ENCODE measurements at places on chromosomes 4 and X. TPM values are rescaled to one million over a fixed set of nuclear protein-coding genes. Genes with fewer than 3 reads are reported as not detected.

Gene PAGE5
- total RNA-seq = not detected

Gene TMEM31
- not detected for total RNA-seq

Gene RAPGEF2
- 33.0 TPM for total RNA-seq

Gene PNCK
- not detected for total RNA-seq

Gene IL15
- total RNA-seq = 4.0 TPM

Gene PCDH10
- not detected for total RNA-seq

Gene PGRMC2
- 38.4 TPM for total RNA-seq

Gene MGAT4D
- not detected for total RNA-seq

Gene AWAT2
- total RNA-seq = not detected

Gene ARR3
- total RNA-seq = not detected

Gene SLC10A6
- total RNA-seq = not detected

Gene TNMD
- not detected for total RNA-seq

Gene PTTG2
- 1.7 TPM for total RNA-seq

Gene RAB33A
- 24.7 TPM for total RNA-seq
